ENCODE measurements at places on chromosomes 6 and 20. TPM values are rescaled to one million over a fixed set of nuclear protein-coding genes. Genes with fewer than 3 reads are reported as not detected.

GRCh38 chr20:1588533-1589460 is 31.0 kb downstream of the SIRPB1 start:
- no peaks in the 10 kb centered on the region for H3K4me1 ChIP-seq
- no peak overlapping the region for H3K4me3 ChIP-seq
- no peak overlapping the region for H3K27ac ChIP-seq
- no peak for DNase-seq

DNA sequence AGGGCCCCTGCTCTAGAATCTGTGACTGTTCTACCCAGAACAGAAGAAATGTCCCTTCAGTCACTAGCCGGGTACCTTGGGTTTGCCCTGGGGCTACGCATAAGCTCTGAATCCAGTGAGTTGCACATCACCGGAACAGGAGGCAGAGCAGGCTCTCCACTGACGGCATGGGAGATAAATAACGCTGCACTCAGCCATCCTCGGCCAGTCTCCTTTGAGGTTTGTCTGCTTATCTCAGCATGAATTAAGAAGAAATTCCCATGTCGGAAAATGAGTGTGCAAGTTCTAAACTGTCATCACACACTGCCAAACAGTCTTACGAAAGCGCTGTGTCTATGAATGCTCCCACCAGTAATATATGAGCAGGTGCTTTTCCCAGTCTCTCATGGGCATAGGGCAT is 90.8 kb downstream of the FAM50B start:
- no peak overlapping the region for H3K4me3 ChIP-seq
- H3K27ac ChIP-seq, result no peak overlapping the region

- H3K27me3 ChIP-seq, result no peaks in the 10 kb centered on the region
- H3K4me3 ChIP-seq, result no peak overlapping the region
- peaks cover 28% of the 10 kb centered on the region for H3K4me1 ChIP-seq
- H3K36me3 ChIP-seq, result no peaks in the 10 kb centered on the region
- no peak overlapping the region for H3K27ac ChIP-seq
Observed at GRCh38 chr20:235891-236290, 8.8 kb downstream of the DEFB129 start.

DNA sequence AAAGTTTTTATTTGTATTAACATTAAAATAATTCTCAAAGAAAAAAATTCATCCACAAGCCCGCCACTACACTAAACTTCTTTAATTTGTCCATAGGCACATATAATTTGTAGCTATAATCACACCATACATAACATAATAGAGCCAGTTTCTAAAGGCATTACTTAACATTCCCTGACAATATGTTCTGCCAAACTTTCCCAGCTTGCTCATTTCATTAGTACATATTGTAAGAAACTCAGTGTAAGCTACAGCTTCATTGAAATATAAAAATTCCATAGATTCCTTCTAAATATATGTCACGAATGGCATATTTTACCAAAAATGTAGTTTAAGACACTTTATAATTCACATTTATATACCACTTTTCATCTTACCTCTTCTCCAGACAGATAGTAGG is 59.3 kb downstream of the MAN1A1 start:
- peaks cover 11% of the 10 kb centered on the region for H3K36me3 ChIP-seq
- no peak for DNase-seq
- H3K4me3 ChIP-seq, result no peak overlapping the region
- no peak overlapping the region for H3K27ac ChIP-seq

- H3K27ac ChIP-seq, result no peak overlapping the region
- no peaks in the 10 kb centered on the region for H3K36me3 ChIP-seq
- peaks cover 9% of the 10 kb centered on the region for H3K4me1 ChIP-seq
- DNase-seq, result no peak
- no peak overlapping the region for H3K4me3 ChIP-seq
Observed at GRCh38 chr20:58546416-58546711, 31.2 kb upstream of the APCDD1L start.

DNA sequence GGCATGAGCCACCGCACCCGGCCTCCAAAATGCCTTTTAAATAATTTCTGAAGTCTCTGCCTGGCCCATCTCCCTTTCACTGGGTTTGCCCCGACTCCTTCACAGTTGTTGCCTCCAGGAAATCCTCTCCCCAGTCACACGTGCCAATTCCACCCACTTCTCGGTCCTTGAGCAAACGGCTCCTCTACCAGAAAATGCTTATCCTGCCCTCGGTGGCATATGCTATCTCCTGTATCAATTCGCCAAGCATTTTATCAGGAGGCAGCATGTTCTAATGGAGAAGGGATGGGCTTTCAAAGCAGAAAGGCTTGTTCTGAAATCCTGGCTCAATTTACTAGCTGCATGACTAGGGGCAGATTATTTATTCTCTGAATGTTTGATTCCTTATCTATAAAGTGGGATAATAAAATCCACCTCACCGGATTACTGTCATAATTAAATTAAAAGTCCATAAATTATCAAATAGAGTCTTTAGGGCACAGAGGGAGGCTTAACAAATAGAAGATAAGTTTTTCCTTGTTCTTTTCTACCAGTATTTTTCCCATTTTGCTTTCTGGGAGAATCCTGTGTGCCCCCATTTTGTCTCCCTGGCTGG is 66.3 kb downstream of the PPP1R3G start:
- no peaks in the 10 kb centered on the region for H3K36me3 ChIP-seq
- no peak overlapping the region for H3K27ac ChIP-seq
- no peaks in the 10 kb centered on the region for H3K4me1 ChIP-seq
- no peaks in the 10 kb centered on the region for H3K27me3 ChIP-seq
- no peak for DNase-seq

DNA sequence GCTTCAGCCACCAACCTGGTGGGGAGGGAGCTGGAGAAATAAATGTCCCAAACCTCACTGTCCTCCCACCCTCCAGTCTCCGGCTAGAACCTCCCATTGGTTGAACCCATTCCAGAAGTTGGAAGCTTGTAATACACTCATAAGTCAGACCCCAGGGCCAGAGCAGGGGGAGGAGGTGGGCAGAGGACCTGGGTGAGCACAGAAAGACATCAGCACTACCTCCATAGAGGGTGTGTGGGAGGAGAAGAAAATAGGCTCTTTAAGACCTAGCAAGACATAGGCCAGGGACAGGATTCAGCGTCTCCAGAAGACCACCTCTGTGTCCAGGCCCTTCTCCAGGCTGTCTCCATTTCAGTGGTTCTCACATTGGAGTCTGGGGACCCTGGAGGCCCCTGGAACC is 73.3 kb upstream of the TOP1 start:
- DNase-seq, result no peak
- H3K27me3 ChIP-seq, result no peaks in the 10 kb centered on the region
- no peaks in the 10 kb centered on the region for H3K4me1 ChIP-seq
- H3K4me3 ChIP-seq, result no peak overlapping the region

DNA sequence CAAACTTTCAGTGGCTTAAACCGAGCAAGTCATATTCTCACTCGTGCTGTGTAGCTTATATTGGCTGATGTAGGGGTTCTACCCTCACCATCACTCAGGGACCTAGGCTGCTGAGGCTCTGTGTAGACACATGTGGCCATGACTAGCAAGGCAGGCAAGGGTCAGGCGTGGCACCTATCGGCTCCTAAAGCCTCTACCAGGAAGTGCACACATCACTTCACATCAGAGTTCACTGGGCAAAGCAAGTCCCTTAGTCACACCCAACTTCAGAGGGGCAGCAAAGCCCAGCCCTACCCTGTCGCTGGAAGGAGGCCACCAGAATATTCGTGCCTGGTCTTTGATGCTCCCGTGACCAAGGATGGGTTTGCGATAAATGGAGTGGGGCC is 42.9 kb downstream of the PPP1R14C start:
- no peak overlapping the region for H3K27ac ChIP-seq
- DNase-seq, result no peak
- H3K36me3 ChIP-seq, result no peaks in the 10 kb centered on the region
- no peaks in the 10 kb centered on the region for H3K4me1 ChIP-seq
- H3K4me3 ChIP-seq, result no peak overlapping the region
- peaks cover 12% of the 10 kb centered on the region for H3K27me3 ChIP-seq

Gene SLC2A10
- total RNA-seq, result not detected

Gene GFOD1
- total RNA-seq, result 5.8 TPM

Gene CD109
- 15.8 TPM for total RNA-seq

Gene RNF39
- not detected for total RNA-seq

Gene TMEM200A
- 0.14 TPM for total RNA-seq

Measured in activated CD4-positive, alpha-beta T cell treated with anti-CD3 and anti-CD28 coated beads for 36 hours (primary cell).